Inflammatory macrophage (primary cell): ENCODE measurements at places on chromosomes 6 and 20.

GRCh38 chr6:15507746-15508145 lies 155.1 kb downstream of the DTNBP1 start:
- no peak for DNase-seq

- DNase-seq, result no peak
Observed at GRCh38 chr20:23080521-23080920, 5.6 kb downstream of the CD93 start.

DNA sequence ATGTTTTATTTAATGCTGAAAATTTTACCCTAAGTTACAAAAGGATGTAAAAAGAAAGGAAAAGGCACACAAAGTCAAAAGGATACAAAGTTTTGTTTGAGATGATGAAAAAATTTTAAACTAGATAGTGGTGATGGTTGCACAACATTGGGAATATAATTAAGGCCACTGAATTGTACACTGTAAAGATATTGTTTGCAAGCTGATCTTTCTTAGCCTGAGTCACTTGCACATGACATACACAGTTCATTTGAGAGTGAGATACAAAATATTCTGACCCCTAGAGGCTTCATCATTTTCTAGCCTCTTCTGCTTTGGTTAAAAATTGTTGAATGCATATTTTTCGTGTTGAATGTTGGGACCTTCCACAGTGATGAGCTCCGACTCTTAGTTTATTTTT lies 462.6 kb downstream of the HDGFL1 start:
- no peak for DNase-seq

GRCh38 chr20:24789877-24790276 lies 159.2 kb upstream of the CST7 start:
- DNase-seq, result no peak

- DNase-seq, result peak; percentile 68
Observed at GRCh38 chr20:58760856-58761255, 68.3 kb downstream of the NPEPL1 start.

DNA sequence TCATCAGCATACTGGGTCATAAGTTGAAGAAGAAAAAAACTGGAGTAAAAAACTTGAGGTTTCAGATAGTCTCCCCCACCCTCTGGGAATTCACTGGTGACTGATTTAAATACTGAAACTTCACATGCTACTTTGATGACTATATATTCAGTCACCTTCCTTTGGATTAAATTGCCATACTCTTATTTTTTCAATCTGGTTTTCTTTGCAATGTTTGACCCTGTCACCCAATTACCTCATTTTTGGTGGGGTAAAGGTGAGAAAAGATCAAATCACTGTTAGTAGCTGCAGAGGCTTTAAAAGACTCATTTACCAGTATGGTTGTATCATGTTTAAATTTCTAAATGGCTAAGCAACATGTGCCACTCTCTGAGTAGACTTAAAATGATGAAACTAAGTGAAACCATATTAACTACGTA lies 862.7 kb upstream of the FLRT3 start:
- no peak for DNase-seq

DNA sequence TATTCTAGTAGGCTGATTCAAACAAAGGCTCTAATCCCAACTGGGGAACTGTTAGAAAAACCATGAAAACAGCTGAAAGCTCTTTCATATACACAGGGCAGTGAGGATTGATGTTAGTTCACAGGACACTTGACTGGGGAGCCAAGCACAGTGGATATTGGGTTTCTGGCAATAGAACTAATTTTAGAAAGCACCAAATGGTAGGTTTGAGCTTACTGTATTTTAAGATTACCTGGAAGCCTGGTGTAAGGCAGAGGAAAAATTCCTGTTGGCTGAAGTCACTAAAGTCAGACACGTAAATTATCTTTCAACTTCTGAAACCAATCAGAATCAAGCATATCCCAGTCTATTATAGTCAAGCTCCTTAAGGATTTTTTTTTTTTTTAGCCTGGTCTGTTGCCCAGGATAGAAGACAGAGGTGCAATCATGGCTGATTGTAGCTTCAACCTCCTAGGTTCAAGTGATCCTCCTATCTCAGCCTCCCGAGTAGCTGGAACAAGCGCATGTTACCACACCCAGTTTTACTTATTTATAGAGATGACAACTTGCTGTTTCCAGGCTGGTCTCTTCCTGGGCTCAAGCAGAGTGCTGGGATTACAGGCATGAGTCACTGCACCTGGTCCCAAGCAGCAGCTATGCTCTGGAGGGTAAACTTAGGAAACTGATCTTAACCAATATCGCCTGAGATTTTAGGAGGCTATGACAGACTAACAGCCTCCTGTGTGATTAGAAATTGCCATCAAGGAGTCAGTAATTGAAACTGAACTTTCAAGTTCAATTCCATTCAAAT lies 32.5 kb upstream of the SYNCRIP start:
- DNase-seq, result no peak

- no peak for DNase-seq
Observed at GRCh38 chr6:996271-996852, 303.4 kb upstream of the EXOC2 start.

DNA sequence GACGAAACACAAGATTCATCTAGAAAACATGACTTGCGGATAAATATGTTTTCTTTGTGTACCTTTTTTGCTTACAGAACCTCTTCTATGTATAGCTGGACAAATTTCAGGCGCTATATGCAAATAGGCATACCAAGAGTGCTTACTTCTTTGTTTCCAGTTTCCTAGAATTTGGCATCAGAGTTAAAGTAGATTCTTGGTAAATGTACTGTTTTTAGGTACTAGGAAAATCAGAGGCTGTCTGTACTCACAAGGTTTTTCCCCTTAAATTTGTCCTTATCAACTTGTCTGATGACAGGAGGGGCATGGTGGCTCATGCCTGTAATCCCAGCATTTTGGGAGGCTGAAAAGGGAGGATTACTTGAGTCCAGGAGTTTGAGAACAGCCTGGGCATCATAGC lies 124.9 kb upstream of the TMEM170B start:
- peak; percentile 67 for DNase-seq

DNA sequence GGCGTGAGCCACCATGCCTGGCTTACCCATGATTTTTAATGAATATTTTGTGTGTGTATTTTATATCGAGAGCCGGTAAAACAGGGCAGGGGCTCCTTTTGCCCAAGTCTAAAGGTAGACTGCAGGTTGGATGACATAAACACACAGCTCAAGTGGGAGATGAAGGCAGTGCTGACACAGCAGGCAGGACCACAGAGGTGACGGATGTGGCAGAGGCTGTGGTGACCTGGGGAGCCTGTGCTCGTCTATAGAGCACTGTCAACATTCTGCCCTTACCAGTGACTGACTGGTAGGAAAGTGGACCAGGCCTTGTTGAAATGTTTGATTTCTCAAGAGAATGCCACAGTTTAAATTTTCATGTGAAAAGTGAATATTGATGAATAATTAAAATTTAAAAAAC lies 137.5 kb downstream of the ZFP64 start:
- DNase-seq, result no peak

- peak; percentile 77 for DNase-seq
Observed at GRCh38 chr6:52641826-52642225, 29.1 kb upstream of the TMEM14A start.

DNA sequence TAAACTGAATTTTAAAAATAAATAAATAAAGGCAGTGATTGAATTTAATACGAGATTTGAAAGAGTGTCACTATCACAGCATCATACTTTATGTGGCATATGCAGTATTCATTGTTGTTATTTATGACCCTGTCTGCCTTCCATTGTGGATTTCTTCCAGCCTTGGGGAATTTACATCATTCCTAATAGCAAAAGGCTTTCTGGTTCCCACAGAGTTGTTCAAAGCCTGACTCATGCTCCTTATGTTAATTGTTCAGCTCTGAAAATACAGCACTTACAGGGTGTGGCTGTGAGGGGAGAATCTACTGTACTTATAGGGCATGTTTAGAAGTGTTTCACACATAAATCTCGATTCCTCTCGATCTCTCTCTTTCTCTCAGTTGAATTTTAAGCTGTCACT lies 54.4 kb downstream of the JAG1 start:
- DNase-seq, result no peak

GRCh38 chr20:2059411-2059810 lies 42.2 kb upstream of the STK35 start:
- DNase-seq, result no peak

- no peak for DNase-seq
Observed at GRCh38 chr6:18600255-18600654, 213.1 kb downstream of the RNF144B start.

DNA sequence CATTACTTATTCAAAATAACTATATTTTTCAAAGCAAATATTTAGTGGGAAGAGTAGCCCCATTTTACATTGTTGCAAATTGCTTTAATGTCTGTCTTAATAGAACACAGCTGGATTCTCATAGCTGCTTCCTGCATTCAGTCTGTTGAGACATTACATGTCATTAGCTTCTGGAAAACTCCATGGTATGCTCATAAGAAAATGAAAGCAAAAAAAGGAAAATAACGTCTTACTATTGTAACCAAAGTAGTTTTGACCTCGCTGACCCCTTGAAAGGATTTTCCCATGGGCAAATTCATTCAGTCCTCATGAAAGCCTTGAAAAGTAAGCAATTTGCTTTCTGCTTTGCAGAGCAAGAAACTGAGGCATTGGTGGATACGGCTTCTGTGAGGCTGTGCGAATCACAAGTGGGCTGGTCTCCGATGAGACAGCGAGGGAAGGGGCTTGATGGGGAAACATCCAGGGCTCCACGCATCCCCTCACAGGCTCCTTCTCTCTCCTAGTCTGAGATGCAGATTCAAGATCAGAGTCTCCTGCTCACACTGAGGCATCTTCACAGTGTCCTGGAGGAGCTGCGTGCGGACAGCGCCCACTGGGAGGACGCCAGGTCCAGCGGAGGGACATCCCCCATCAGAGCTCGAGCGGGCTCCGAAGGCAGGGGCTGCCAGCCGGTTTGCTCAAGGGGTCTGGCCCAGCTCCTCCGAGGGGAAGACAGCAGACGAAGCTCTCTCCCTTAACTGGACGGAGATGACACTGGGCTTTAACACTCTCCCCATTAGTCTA lies 3.3 kb downstream of the C20orf202 start:
- DNase-seq, result no peak

GRCh38 chr20:46142124-46142523 lies 24.0 kb downstream of the CD40 start:
- DNase-seq, result no peak

DNA sequence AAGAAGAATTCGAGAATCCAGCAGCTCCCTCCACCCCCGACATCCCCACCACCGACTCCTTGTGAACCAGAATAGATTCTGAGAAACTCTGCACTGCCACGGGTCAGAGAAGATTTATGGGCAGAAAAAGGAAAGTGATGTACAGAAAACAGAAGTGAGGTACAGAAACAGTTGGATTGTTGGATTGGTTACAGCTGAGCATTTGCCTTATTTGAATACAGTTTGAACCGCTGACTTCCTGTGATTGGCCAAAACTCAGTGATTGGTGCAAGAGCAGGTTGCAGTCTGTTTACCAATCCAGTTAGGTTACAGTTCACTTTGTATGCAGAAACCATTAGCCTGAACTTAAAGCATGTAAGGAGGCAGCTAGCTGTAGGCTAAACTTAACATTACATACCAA lies 131.2 kb upstream of the HDDC2 start:
- no peak for DNase-seq

DNA sequence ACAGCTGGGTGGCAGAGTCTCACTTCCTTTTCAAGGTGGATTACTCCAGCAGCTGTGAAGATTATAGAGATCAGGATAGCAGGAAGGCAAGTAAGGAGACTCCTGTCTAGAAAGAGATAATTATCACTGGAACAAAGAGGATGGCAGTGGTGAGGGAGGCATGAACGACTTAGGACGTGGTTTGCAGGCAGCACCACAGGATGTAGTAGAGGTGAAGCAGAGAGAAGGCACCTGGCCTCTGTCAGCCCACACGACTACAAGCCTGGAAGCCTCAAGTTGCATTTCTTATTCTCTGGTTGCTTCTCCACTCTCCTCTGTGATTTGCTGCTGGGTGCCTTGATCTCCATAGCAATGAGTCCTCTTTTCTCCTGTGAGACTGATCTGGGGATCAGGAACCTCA lies 62.7 kb downstream of the TSHZ2 start:
- no peak for DNase-seq

- no peak for DNase-seq
Observed at GRCh38 chr6:159879856-159880255, 10.9 kb upstream of the MAS1 start.

DNA sequence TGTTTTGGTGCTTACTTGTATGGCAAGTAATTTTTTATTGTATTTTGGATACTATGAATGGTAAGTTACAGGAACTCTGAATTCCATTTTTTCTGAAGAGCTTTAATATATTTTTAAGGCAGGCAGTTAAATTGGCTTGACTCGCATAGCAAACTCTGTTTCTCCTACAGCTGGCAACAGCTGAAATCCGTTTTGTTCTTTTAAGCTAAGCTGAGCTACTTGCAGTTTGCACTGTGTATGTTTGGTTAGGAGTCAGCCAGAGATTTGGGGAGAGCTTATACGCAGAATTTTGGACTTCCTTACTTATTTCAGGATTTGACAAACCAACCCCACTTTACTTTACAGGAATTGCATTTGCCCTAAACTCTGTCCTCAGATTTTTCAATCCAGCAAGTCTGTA lies 179.1 kb downstream of the COL19A1 start:
- no peak for DNase-seq

DNA sequence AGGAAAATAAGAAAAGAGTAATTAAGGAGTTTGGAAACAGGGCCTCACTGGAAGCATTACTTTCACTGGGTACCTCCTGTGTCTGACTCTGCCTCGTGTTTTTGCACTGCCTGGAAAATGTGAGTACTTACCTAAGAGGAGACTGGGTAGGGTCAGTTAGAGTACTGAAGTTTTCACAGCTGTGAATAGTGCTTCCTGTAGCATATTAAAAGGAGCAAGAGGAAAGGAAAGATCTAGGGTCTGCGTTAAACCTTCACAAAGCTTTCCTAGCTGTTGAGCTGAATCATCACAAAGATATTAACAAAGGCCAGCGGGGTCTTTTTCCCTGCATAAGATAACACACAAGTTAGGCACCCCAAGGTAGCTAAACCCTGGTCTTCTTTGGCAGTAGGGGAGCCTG lies 82.3 kb downstream of the MLIP start:
- no peak for DNase-seq

GRCh38 chr20:17345321-17345720 lies 118.5 kb downstream of the PCSK2 start:
- DNase-seq, result no peak

GRCh38 chr6:165846123-165846966 lies 183.3 kb upstream of the PDE10A start:
- no peak for DNase-seq

DNA sequence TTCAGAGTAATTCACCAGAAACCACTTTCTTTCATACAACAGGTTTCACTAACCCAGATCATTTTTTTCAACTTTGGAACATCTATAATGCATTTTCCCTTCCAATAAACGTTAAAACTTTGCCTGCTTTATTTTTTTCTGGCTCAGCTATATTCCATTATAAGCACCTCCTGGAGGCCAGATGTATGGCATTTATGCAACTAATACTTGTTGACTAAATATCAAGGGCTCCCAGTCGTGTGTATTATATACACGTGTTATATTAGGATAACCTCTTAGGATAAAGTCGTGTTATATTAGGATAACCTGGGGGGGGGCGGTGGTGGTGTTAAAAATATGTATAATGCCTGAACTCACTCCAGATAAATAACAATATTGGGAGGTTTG lies 6.7 kb downstream of the OPN5 start:
- DNase-seq, result no peak
